ENCODE measurements at places on chromosomes 11 and 22.

DNA sequence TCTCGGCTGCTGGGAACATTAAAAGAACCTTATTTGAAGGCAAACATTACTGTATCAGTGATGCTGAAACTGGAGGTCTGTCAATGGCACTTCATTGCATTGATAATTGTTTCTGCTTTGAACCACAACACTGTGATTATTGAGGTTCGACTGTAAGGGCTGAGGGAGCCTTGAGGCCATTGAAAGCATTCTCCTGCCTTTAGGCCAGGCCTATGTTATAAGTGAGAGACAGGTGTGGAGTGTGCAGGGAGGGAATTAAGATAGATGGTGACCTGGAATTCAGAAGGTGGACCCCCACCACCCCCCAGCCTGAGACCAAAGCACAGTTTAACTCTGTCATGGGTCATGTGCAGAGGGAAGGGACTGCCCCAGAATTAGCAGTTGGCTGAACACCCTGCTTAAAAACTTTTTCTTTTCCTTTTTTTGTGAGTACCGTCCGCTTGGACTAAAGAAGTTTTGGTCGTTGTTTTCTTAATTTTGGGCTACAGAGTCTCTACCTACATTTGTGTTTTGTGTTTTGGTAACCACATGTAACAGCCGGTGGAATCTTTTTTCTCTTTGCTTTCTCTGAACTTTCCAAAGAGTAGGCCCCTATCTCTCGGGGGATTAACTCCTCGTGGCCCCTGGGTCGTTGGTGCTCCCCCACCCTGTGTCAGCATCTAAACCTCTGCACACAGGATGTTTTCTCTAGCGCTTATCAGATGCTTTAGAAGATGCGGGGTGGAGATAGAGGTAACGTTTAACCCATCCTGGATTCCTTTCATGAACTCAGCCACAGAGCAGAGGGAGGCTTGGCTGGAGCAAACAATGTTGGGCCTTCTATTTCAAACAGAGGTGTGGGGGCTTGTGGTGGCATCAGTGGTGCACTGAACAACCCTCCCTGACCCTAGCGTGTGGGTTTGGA lies 43.7 kb downstream of the ZBTB16 start:
- DNase-seq = no peak

GRCh38 chr11:73428699-73429098 lies 52.5 kb downstream of the RELT start:
- DNase-seq = no peak

DNA sequence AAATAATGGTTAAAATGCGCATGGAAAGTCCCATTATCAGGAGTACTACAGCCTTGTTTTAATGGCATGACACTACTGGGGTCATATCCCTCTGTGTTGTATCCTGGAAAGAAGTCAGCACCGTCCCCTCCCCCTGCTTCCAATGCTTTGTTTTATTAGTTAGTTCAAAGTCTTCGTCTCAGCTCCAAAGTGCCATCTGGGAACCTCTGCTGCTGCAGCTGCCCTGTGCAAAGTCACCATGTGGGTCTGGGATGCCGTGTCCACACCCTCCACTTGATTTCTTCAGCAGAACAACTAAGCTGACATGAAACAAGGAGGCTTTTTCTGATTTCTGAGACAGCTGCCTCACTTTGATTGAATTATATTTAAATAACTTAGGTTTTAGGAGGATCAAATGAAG lies 29.5 kb upstream of the NCAM1 start:
- no peak for DNase-seq

DNA sequence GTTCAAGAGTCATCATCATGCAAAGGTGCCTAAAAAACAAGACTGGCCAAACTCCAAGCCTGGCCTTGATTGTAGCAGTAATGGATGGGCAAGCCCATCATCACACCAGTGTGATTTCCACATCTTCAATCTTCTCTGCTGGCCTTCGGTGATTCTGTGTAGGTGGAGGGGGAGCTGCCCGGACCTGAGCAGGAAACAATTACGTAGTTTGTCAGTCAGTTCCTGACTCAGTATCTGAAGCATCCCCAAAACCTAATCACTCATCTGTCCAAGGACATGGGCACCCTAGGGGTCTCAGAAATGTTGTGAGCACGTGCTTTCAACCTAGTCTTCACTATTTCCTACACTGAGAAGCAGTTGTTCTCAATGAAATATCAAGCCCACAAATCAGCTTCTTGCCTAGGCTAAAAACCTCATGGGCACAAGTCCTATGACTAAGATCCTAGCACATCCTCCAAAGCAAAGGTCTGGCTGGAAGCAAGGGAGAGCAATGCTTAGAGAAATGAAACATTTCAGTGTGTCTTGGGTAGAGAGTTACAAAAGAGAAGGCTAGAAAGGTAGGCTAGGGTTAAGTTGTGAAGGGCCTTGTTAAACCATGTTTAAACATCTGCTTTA lies 24.6 kb downstream of the ATG16L2 start:
- DNase-seq = no peak

- DNase-seq = no peak
Measured at GRCh38 chr11:9596926-9597464, 23.5 kb downstream of the WEE1 start.

DNA sequence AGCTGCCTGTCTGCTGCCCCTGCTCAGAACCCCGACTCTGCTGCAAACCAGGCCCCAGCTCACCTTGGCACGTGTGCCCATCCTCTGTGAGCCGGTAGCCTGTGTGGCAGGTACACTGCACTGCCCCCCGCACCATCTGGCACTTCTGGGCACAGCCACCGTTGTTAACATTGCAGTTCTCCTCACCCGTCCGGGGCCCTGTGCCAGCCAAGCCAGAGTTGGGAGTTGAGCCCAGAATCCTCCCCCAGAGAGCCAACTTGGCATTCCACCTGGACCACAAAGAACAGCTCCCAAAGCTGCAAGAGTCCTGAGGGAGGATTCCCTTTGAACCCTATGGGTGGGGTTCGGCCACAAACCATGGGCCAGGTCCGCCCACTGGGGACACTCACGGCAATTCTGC lies 22.5 kb downstream of the LRP4 start:
- DNase-seq = peak; percentile 71

DNA sequence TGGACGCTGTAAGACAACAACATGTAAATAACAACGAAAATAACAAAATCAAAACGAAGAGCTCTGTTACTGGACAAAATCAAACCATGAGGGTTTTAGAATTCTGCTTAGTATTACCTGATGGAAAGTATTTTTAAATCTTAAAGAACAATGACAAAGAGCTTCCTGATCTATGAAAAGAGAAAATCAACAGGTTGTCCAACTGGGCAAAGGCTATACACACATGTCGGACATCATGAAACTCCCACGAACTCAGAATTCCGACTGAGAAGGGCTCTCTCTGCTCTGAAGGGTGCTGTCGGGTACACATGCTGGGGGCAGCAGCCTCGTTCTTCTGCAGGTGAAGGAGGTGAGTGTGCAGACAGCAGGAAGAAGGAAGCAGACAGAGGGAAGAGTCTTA lies 25.8 kb downstream of the CERK start:
- no peak for DNase-seq

DNA sequence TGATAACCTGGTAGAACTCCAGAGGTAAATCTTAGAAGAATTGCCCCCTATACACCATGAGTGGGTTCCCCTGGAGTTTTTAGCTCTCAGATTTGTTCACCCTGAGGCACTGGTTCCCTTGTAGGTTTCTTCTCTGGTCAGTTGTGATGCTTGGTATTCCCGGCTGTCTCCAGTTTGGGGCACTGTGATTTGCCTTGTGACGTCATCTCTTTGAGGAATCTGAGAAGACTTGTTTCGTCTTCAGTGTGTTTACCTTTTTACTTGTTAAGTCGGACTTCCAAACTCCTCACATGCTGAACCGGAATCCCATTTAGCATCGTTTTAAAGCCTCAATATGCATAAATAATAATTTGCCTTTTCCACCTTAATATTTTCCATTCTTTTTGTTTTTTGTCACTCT lies 54.4 kb downstream of the CECR2 start:
- no peak for DNase-seq

DNA sequence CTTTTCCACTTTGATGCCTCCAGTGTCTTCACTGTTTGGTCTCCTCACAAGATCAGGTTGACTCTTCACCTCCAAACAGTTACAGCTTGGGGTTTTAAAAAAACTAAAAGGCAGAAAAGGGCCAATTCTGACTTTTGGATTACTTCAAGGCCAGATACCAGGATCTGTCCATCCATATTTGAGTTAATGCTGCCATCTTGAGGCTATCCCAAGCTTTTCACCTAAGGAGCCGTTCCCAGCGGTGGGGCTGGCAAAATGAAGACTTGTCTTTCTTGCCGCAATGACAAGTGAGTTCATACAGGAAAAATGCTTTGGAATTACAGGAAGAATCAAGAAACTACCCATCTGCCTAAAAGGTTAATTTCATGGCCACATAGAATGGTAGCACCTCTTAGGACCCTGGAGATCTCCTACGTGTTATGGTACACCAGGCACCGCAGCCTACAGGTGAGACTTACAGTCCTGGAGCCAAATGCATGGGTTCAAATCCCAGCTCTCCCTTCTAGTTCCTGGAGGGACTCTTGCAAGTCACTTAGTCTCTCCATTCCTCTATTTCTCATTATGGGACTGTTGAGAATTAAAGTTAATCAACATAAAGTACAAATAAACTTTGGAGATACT lies 6.0 kb upstream of the OR5B21 start:
- no peak for DNase-seq

- DNase-seq = no peak
Measured at GRCh38 chr22:38694049-38694448, 6.7 kb downstream of the JOSD1 start.

DNA sequence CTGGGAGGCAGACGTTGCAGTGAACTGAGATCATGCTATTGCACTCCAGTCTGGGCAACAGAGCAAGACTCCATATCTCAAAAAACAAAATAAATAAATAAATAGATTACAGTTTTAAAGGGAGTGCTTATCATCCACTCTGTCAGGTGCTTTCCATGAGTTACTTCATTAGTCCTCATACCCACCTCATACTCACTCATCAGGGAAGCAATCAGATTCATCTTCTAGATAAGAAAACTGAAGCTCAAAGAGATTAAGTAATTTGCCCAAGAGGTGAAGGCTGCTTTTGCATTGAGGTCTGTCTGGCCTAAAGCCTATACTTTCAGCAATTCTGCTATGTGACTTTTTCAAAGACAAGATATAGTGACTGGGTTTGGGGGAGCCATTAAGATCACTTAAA lies 101.0 kb downstream of the RASSF10 start:
- no peak for DNase-seq

DNA sequence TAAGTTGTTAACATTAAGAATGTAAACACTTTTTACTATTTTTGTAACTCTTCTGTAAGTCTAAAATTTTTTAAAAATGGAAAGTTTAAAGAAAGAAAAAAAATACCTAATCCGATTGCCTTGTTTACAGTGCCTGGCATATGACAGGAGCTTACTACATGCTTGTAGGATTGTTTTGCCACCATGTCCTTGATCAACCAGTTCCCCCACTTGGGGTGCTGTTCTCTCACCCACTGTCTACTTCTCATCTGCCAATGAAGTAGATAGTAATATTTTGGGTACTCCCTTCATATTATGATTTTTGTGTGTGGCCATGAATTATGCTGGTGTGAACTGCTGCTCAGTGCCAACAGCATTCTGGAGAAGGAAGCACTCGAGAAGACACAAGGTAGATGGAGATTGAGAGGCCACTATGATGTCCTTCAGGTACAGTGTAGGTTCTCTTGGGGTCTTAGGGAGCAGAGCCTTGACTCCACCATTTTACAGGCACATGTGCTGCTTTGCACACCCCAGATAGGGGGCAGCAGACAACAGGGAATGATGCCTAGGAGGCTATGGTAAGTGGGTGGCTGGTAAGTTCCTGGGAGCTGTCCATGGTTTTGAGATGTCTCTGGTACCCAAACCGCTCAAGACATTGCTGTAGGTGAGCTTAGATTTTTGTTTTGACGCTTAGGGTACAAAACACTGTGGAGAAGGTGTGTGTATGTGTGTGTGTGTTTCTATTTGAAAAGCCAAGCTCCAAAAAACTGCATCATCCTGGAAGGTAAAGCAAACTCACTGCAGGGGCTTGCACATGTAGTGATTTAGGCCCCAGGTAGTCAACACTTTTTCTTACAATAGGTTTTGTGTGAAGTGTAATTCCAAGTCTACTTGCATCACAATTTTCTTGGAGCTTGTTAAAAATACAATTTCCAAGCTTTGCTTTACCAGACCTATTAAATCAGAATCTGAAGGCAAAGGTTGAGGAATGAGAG lies 494.5 kb upstream of the LARGE1 start:
- DNase-seq = no peak

DNA sequence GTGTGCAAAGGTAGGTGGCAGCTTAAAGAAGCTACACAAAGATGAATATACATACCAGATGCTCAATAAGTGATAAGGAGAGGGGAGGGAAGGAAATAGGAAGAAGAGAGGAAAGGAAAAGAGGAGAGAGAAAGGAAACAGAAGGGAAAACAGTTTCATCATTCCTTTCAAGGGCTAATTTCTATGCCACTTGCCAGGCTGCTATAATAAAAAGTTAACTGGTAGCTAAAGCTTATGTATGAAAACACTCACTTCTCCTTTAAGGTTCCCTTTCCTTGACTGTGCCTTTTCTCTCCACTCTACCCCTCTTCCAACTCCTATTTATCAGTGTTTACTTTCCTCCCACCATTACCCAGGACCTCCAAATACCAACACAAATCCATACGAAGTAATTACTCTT lies 347.9 kb downstream of the DLG2 start:
- no peak for DNase-seq

DNA sequence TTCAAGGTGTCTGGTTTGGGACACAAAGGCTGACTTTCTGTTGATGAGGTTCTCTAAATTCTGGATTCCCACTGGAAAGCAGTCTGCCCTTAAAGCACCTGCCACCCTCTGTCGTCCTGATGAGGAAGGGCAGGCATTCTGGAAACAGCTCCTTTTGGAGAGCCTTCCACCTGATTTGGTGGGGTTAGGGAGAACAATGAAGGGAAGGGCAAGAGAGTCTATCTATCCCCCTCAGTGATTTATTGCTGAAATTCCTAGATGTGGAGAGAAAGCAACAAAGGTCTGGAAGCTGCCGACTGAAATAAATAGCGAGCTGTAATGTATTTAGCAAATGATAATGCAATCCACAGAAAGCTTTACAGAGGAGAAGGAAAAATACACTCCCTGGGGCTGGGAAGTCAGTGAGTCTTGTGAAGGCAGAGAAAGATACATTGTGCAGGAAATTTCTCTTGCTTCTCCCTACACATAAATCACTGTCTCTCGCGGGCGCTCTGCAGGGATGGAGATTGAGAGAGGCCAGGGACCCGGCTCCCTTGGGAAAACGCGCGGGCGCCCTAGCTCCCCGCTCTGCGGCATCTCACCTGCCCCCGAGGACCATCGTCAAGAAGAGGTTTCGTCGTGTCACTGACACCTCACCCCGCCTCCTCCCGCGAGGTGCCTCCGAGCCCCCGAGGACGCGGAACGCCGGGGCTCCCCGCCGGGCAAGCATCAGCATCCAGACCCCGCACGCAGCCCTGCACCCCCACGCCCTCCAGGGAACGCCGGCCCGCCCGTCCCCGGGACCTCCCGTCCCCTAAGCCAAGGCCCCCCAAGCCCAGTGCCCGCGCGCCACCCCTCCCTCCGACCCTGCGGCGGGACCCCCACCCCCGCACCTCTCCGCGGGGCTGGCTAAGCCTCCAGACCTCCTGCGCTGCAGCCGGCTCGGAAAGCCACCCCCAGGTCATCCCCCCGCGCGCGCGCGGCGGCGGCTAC lies 673 bp downstream of the CDON start:
- DNase-seq = no peak

- no peak for DNase-seq
Measured at GRCh38 chr11:14111496-14111895, 149.0 kb downstream of the SPON1 start.

GRCh38 chr11:14932447-14932846 lies 39.7 kb downstream of the CALCA start:
- DNase-seq = no peak
